ENCODE measurements at places on chromosomes 2 and 18. TPM values are rescaled to one million over a fixed set of nuclear protein-coding genes. Genes with fewer than 3 reads are reported as not detected.

GRCh38 chr2:189913821-189914220 lies 129.6 kb downstream of the PMS1 start:
- no peaks in the 10 kb centered on the region for H3K4me1 ChIP-seq
- no peak overlapping the region for H3K27ac ChIP-seq
- no peaks in the 10 kb centered on the region for H3K36me3 ChIP-seq

- peaks cover 46% of the 10 kb centered on the region for H3K36me3 ChIP-seq
- H3K4me1 ChIP-seq: no peaks in the 10 kb centered on the region
- no peak overlapping the region for H3K27ac ChIP-seq
- H3K27me3 ChIP-seq: no peaks in the 10 kb centered on the region
- H3K4me3 ChIP-seq: no peak overlapping the region
Observed at GRCh38 chr2:86775338-86775737, 15.4 kb downstream of the CD8A start.

- H3K36me3 ChIP-seq: peaks cover 42% of the 10 kb centered on the region
- DNase-seq: no peak
- no peaks in the 10 kb centered on the region for H3K27me3 ChIP-seq
- no peaks in the 10 kb centered on the region for H3K4me1 ChIP-seq
- no peak overlapping the region for H3K4me3 ChIP-seq
Observed at GRCh38 chr2:168008646-168009195, 238.7 kb downstream of the STK39 start.

DNA sequence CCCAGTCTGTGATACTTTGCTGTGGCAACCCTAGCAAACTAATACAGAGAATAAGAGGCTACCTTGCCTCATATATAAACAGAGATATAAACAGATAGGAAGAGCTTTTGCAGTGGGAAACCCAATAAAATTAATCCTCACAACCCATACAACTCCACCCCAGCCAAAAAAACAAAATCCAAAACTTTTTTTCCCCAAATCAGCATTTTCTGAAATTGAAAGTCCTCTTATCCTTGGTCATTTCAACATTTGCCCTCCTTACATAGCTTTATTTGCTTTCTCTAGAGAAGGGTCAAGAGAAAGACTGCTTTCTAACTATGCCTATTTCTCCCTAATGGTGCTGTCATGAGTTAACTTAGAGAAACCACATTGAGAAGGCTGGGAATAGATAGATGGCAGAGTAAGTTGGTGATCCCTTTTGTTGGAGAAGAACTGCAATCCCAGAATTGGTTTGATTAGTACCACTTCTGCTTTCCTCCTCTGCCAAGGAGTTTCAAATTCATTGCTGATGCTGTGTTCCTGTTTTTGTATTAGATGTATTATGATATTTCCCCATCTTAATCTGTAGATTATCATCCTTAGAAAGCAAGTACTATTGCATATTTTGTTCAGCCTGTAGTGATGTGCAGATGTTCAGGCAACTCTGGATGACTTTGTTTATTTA lies 76.5 kb upstream of the B3GNT2 start:
- no peaks in the 10 kb centered on the region for H3K4me1 ChIP-seq
- H3K27ac ChIP-seq: no peak overlapping the region
- no peaks in the 10 kb centered on the region for H3K27me3 ChIP-seq
- DNase-seq: no peak
- no peak overlapping the region for H3K4me3 ChIP-seq
- H3K36me3 ChIP-seq: no peaks in the 10 kb centered on the region

DNA sequence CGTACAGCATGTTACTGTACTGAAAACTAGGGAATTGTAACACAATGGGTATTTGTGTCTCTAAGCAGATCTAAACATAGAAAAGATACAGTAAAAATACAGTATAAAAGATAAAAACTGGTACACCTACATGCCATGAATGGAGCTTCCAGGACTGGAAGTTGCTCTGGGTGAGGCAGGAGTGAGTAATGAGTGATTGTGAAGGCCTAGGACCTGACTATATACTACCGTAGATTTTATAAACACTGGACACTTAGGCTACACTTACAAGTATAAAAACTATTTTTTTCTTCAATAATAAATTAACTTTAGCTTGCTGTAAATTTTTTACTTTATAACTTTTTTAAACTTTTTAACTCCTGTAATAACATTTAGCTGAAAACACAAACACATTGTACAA lies 324.4 kb upstream of the TNP1 start:
- H3K27ac ChIP-seq: no peak overlapping the region
- no peak for DNase-seq
- no peaks in the 10 kb centered on the region for H3K4me1 ChIP-seq
- no peak overlapping the region for H3K4me3 ChIP-seq
- no peaks in the 10 kb centered on the region for H3K27me3 ChIP-seq
- H3K36me3 ChIP-seq: no peaks in the 10 kb centered on the region

DNA sequence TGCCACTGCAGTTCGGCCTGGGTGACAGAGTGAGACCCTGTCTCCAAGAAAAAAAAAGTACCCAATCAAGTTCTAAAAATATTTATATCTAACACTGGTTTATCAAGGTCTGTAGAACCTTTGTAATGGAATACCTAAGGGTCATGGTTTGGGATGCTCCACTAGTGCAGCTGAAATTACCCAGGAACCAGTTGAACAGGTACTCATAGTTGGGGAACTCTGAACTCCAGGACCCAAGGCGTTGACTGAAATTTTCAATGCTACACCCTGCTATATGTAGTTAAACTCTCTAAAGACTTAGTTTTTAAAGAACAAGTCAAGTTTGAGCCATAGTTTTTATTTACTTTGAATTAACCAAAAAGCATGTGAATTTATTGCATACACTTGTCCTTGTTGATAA lies 55.1 kb downstream of the FAM117B start:
- DNase-seq: no peak
- no peaks in the 10 kb centered on the region for H3K27me3 ChIP-seq
- no peaks in the 10 kb centered on the region for H3K36me3 ChIP-seq
- H3K4me1 ChIP-seq: no peaks in the 10 kb centered on the region

DNA sequence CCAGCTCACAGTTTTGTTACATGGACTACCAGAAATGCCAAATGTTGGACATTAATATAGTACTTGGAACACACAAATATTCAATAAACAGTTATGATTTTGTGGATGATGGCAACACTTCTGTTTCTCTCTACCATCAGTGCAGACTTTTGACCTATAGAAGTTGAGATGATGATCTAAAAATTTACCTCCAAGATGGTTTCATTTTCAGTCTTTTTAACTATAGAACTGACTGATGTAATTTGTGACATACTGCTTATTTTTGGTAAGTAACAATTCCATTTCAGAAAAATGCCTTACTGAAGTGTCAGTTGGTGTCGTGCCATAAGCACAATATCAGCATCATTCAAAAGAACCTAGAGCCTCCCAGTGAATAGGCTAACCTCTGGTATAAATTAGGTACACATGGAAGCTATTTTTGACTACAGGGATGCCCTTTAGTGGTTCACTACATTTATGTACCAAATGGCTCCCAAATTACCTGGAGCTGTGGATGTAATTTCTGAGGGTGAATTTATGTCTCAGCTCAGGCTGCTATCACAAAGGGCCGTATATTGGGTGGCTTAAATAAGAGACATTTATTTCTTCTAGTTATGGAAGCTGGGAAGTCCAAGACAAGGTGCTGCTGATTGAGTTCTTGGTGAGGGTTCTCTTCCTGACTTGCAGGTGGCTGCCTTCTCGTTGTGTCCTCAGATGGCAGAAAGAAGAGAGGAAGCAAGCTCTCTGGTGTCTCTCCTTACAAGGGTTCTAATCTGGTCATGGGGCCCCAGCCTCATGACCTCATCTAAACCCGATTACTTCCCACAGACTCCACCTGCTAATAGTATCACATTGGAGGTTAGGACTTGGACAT lies 66.5 kb downstream of the ALPK2 start:
- H3K36me3 ChIP-seq: no peaks in the 10 kb centered on the region
- H3K4me1 ChIP-seq: no peaks in the 10 kb centered on the region
- no peak overlapping the region for H3K27ac ChIP-seq
- no peaks in the 10 kb centered on the region for H3K27me3 ChIP-seq
- H3K4me3 ChIP-seq: no peak overlapping the region
- no peak for DNase-seq

DNA sequence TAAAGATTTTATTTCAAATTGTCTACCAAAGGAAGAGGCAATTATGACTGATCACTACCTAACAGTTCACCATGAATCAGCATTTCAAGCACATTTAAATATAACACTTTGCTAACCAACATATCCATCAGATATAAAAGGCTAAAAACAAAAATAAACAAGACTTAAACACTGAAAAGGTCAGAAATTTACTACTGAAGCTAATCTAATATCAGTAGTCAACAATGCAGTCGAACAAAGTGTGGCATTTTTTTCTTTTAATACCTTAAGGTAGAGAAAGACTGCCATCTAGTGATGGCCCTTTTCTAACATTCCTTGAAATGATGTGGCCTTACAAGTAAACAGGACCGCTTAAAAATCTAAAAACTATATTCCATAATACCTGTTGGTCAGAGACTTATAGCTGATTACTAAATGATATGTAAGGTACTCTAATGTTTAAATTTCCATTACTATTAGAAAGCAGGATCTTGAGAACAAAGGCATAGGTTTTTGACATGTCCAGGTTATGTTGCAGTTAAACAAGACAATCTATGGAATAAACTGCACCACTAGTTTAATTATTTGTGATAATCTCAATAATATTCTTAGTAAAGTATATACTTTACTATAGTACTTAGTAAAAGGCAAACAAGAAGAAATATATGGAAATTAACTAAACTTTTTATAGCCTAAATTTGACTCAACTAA lies 80.0 kb downstream of the EXOC6B start:
- no peak overlapping the region for H3K27ac ChIP-seq
- no peak overlapping the region for H3K4me3 ChIP-seq
- H3K27me3 ChIP-seq: no peaks in the 10 kb centered on the region
- no peaks in the 10 kb centered on the region for H3K4me1 ChIP-seq
- DNase-seq: no peak

DNA sequence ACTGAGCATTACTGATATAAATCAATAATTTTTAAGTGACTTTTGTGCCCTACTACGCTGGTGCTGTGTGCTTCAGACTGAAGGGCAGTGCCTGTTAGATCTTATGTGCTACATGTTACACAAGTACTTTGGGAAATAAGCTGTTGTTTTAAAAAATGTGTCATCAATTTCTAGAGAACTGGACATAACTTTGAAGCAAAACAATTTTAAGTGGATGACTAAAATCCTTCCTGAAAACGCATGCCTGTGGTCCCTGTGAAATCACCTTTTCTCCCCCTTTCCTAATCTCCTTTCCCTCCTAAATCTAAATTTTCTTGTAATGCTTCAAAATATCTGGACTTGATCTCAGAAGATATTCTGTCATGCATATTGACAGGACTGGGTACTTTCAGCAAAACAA lies 7.1 kb upstream of the IL1RL1 start:
- H3K4me3 ChIP-seq: no peak overlapping the region
- peaks cover 3% of the 10 kb centered on the region for H3K27me3 ChIP-seq
- no peak overlapping the region for H3K27ac ChIP-seq
- H3K4me1 ChIP-seq: peaks cover 6% of the 10 kb centered on the region
- DNase-seq: no peak

DNA sequence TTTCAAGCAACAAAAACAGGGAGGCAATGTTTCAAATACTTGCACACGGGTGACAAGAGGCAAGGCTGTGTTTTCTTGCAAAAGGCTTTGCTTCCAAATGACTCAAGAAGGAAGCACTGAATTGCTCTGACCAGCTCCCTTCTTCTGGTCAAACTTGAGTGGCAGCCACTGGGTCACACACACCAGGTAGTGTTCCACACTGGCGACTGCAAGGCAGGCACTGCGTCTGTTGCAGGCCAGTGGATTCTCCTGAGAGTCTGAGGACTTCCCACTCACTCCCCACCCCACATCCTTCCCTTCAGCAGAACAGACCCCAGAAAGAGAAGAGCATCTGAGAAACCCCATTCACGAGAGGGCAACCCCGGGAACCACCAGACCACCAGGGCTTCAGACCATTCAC lies 19.8 kb downstream of the PARD6G start:
- H3K4me3 ChIP-seq: no peak overlapping the region
- H3K4me1 ChIP-seq: no peaks in the 10 kb centered on the region
- no peak overlapping the region for H3K27ac ChIP-seq
- DNase-seq: no peak

DNA sequence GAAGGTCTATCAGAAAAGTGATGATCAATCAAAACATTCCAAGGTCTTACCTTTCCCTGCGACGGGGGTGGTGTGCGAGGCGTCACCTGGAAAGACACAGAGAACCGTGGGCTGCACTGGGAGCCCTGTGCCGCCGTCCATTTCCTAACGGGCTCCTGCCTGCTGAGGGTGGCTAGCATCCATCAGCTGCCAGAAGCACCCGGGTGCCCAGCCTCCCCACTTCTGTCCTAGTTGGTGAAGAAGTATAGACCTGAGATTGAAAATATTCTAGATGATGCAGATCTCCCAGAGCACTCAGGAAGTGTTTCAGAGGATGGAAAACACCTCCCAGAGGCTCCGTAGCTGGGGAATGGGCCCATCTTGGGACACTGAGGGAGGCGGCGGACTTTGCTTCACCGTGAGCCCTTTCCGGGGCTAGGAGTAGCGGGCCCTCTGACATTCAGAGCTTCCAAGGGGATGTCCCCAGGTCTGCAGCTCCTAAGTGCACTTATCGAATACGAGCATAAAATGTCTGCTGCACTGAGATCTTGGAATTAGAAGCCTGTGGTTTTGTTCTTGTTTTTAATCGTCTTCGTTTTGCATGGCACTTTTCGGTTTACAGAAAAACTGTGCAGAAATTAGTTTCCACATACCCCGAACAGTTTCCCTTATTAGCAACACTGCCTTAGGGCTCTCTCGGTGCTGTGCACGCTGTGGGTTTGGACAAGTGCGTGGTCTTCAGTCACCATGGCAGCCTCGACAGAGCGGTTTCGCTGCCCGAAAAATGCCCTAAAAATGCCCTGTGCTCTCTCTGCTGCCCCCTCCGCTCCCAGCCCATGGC lies 143.5 kb downstream of the MBP start:
- no peak for DNase-seq
- H3K36me3 ChIP-seq: no peaks in the 10 kb centered on the region
- H3K27me3 ChIP-seq: no peaks in the 10 kb centered on the region

- H3K27ac ChIP-seq: peak overlapping the region; percentile 96
- no peak for DNase-seq
- H3K4me1 ChIP-seq: peaks cover 100% of the 10 kb centered on the region
- no peaks in the 10 kb centered on the region for H3K36me3 ChIP-seq
Observed at GRCh38 chr2:54577035-54577434, 120.9 kb downstream of the SPTBN1 start.

GRCh38 chr18:76005632-76006208 lies 489.3 kb downstream of the ZNF516 start:
- no peak for DNase-seq
- H3K27me3 ChIP-seq: no peaks in the 10 kb centered on the region
- H3K4me3 ChIP-seq: no peak overlapping the region
- H3K36me3 ChIP-seq: no peaks in the 10 kb centered on the region
- no peaks in the 10 kb centered on the region for H3K4me1 ChIP-seq

- H3K27me3 ChIP-seq: no peaks in the 10 kb centered on the region
- H3K4me3 ChIP-seq: no peak overlapping the region
- H3K4me1 ChIP-seq: no peaks in the 10 kb centered on the region
- no peaks in the 10 kb centered on the region for H3K36me3 ChIP-seq
- no peak overlapping the region for H3K27ac ChIP-seq
Observed at GRCh38 chr2:14418115-14418514, 214.4 kb upstream of the LRATD1 start.

UGT1A6 gene
- not detected for polyA plus RNA-seq

SP140 gene
- polyA plus RNA-seq: 35.4 TPM

CD207 gene
- not detected for polyA plus RNA-seq

LBX2 gene
- not detected for polyA plus RNA-seq

MYOM1 gene
- polyA plus RNA-seq: 0.49 TPM

SLC14A1 gene
- polyA plus RNA-seq: 16.3 TPM
